ENCODE measurements at places on chromosomes 5 and 9. TPM values are rescaled to one million over a fixed set of nuclear protein-coding genes. Genes with fewer than 3 reads are reported as not detected.

- DNase-seq = no peak
Measured at GRCh38 chr9:115103746-115104477, 14.0 kb downstream of the TNC start.

DNA sequence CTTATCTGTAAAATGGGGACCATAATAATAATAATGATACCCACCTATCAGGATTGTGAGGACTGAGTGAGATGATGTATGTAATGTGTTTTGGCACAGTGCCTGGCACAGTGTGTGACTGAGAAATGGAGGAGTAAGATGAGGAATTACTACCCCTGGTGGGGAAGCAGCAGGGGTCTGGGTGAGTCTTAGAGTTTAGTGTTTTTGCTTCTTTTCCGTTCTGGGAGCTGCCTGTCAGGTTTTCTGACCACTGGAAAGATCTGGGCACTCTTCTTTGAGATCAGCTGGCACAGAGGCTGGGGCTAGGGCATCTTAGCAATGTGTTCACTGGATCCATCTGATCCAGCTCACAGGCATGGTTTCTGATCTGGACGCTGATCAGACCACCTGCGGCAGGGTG lies 8.5 kb downstream of the LCP2 start:
- no peak for DNase-seq

DNA sequence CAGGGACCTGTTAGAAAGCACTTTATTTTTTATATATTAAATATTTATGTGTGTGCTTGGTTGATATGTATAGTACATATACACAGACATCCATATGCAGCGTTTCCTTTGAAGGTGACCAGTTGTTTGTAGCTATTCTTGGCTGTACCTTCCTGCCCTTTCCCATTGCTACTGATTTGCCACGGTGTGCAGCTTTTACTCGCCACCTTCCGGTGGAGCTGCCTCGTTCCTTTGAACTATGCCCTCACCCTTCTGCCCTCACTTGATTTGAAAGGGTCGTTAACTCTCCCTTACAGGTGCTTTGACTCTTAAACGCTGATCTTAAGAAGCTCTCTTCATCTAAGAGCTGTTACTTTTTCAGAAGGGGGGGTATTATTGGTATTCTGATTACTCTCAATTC lies 20.5 kb downstream of the RGMB start:
- no peak for DNase-seq

The ZNF483 gene
- total RNA-seq = 3.1 TPM

DNA sequence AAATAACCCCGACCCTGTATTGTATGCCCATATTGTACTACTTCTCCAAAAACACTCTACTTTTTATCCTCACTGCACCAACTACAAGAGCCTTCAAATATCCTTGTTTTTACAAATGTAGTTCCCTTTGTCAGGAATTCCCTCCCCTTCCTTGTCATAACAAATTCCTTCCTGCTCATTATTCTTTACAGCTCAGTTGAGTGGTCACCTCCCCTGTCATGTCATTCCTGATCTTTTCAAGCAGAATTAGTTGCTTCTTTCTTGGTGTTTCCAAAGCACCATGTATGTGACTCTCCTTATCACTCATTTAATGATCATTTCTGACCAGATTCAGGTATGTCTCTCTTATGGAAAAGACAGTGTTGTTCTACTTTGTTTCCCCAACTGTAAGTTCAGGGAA lies 194.2 kb upstream of the SMC2 start:
- no peak for DNase-seq

DNA sequence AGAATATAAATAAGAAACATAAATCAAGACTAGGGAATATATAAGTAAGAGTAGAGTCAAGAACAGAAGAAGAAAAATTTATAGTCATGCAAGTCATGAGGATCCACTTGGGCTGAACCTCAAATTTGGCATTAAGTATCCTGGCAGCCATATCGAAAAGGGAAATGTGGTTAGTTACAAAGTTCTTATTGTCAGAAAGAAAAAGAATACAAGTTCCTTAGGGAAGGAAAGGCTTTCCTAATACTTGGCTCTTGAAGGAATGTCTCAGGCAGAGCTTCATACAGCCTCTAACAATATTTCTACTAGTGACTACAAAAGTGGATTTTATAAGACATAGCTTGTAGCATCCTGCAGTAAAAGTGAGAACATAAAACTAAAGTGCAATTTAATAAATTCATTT lies 45.4 kb downstream of the TMEM252 start:
- no peak for DNase-seq

The NR2F1 gene
- 8.0 TPM for total RNA-seq

DNA sequence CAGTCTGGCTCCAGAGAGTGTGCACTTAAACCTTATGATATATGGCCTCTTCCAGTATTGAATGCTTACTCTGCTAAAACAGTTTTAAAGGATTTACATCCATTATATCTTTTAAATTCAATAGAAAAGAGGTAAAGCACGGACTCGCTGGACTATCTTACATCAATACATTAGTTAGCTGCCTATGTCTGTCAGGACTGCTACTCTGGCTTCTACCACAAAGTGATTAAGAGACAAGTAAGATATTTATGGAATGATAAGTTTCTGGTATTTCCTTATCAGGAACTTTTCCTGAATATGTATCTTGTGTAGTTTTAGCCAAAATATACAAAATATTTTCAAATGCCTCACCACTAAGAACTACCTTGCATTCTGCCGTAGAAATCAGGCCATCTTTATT lies 295.1 kb downstream of the ISL1 start:
- no peak for DNase-seq

DNA sequence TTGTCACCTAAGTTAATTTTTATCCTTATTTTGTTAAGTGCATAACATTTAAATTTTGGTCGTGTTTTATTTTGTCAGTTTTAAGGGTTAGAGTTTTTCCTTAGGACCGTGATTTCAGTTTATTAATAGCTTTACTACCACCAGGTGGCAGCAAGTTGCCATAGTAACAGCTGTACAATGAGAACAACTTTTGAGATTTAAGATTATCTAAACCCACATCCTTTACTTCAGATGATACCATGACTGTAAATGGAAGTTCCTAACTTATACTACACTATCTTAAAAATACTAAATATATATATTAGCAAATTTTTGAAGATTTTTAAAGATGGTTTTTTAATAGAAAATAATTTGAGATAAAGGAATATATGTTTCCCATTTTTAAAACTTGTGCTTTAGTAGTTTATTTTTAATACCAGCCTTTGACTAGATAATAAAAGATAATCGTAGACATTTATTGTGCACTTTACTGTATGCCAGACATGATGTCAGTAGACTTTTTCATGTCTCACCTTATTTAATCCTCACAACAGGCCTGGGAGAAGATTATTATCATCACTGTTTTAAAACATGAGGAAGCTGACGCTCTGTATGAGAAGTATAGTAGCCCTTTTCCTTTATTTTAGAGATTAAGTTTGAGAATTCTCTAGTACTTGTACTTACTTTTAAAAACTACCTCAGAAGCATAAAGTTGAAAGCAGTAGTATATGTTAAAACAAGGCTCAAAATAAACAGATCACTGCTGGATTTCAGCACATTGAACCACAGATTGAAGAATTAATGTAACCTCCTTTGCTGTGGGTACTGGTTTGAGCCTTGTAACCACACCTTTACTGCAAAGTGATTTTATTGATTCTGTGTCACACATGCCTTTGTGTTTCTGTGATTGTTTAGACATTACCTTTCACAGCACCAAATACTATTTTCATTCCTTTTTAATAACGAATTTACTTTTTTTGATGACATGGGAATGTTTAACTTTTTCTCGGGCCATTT lies 27.5 kb downstream of the SREK1 start:
- DNase-seq = no peak

Measured in ascending aorta (tissue), 2 donors.